ENCODE measurements at places on chromosomes 6 and 20.

DNA sequence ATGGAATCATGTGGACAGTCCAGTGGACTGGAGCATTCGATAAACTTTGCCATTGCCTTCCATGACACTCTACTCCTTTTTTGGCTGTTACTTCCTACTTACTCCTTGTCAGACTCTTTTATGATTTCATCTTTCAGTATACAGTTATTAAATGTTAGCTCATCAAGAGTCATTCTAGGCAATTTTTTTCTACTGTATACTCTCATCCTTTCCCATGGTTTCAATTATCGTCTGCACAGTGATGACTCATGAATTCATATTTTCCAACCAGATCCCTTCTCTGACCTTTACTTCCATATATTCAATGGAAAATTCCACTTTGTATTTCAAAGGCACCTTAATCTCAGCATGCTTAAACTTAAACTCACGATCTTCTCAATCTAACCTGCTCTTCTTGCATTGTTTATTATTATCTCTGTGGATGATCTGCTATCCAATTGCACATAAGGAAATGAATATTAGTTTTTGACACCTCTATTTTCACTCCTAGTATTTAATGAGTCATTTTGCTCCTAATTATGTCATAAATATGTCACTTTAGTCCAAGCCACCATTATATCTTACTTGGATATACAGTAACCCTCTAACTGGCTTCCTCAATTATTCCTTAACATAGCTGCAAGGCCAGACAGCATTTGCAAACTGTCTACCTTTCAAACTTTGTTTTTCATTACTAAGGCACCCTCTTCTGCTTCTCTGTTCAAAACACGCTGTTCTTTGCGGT is 427.5 kb downstream of the PHF3 start:
- DNase-seq, result no peak

DNA sequence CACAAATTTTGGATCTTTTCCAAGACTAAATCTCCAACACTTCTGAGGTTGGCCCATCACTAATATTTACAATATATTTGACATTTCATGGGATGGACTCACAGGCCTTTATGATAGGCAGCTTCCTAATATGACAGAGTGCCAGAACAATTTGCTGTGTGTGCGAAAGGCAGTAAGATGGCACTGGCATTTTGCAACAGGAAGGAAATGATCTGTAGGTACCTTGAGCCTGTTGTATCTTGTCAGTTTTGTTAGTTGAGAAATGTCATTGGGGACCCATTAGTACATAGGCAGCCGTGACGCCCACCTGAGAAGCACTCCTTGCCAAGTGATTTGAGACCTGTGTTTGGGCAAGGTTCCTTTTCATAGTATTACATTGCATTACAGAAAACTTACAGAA is 153.4 kb upstream of the HEY2 start:
- no peak for DNase-seq

- DNase-seq, result no peak
Observed at GRCh38 chr6:28865401-28866204, 58.2 kb downstream of the TRIM27 start.

- DNase-seq, result no peak
Observed at GRCh38 chr6:109424946-109425345, 15.5 kb downstream of the PPIL6 start.

- DNase-seq, result no peak
Observed at GRCh38 chr6:22383016-22383415, 86.2 kb upstream of the PRL start.

GRCh38 chr20:46568570-46569129 is 18.2 kb upstream of the OCSTAMP start:
- no peak for DNase-seq

- no peak for DNase-seq
Observed at GRCh38 chr6:41080621-41081020, 7.8 kb downstream of the NFYA start.

DNA sequence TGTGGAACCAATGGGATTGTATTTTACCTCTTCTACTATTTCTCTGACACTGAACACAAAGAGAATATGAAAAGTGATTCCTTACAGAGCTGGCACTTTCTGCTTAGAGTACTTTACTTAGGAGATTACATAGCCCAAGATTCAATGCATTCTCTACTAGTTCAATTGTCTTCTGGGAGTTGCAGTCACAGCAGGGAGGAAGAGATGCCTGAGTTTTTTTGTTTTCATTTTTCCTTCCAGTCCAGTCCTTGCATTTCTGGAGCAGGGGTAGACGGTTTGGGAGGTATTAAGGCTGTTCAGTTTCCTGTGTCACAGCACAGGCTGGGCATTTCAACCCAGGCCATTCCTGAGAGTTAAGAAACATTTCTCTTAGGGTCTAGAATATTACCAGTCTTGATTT is 42.0 kb upstream of the SLC2A12 start:
- DNase-seq, result no peak

GRCh38 chr20:11453430-11453829 is 464.3 kb upstream of the BTBD3 start:
- no peak for DNase-seq

GRCh38 chr6:501891-502601 is 110.5 kb downstream of the IRF4 start:
- DNase-seq, result no peak

- DNase-seq, result no peak
Observed at GRCh38 chr6:2973676-2974075, 2.3 kb upstream of the SERPINB6 start.

DNA sequence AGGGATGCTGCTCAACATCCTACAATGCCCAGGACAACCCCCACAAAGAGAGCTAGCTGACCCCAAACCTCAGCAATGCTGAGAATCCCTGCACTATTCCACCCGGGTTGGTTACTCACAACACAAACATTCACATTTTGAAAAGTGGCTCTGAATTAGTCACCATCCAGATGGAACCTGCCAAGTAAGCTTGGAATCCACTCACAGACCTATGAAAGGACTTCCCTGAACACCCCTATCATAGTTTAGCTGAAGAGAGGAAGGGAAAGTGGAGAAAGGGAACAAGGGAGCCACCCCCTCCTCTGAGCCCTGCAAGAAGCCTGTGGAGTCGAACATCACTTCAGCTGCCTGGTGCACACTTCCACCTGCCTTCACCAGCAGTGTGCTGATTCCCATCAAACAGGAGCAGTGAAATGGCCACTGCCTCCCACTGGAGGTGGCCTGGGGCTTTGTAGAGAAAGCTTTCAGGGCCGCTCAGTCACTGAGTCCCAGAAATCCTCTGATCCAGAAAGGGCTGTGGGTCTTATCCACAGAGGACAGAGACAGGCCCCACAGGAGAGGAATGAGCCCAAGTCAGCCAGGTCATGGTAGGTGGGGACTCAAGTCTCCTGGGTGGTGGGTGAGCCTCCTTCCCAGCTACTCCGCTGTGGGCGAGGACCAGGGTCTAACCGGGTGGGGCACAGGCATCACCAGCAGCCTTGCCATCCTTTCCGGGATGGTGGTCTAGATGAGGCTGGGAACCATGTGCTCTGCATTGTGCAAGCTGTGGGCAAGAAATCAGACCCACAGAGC is 203.7 kb downstream of the SYNDIG1 start:
- DNase-seq, result no peak

DNA sequence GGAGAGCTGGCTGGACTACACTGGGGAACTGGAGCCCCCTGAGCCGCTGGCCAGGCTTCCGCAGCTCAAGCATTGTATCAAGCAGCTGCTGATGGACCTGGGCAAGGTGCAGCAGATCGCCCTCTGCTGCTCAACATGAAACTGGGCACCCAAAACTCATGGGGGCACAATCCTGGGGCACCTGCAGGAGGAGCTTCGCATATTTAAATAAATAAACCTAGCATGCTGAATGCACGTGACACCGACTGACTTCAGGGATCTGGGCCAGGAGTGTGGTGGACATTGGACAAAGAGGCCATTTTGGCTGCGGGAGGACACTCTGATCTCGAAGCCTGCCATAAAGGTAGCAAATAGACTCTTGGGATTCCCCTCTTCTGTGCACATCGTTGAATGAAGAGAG is 6.8 kb downstream of the SCAND1 start:
- no peak for DNase-seq

GRCh38 chr20:46171909-46172308 is 53.8 kb downstream of the CD40 start:
- DNase-seq, result no peak

DNA sequence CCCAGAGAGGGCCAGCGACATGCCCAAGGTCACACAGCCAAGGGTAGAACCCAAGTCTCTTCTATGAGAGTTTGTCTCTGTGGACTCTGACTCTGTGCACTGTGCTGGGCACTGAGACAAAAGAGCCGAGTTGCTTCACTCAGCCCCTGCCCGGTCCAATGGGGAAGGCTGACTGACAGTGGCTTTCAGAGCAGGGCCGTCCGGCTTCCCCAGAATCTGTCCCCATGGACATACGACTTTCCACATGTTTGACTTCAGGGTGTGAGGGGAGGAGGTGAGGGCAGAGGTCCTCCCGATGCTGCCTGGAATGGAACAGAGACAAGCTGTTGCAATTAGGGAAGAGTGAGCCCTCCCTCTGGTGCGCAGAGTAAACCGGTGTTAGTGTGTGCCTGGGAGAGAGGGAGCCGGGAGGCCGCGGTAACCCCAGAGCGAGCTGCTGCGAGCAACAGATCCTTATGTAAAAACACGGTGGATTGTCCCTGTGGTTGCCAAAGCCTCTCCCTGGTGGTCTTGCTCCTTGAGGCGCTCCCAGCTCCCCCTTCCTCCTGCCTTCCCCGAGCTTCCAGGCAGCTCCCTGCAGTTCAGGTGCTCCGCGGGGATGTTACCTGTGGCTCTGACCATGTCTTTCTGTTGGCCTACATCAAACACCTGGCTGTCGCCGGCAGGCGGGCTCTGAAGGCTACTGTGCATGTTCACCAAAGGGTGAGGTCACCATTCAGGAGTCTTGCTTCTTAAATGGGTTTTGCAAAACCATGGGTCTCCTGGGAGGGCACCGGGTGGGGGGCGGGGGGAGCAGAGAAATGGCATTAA is 672 bp downstream of the SIRPA start:
- DNase-seq, result no peak

- no peak for DNase-seq
Observed at GRCh38 chr6:41269716-41270115, 16.8 kb downstream of the TREM1 start.

DNA sequence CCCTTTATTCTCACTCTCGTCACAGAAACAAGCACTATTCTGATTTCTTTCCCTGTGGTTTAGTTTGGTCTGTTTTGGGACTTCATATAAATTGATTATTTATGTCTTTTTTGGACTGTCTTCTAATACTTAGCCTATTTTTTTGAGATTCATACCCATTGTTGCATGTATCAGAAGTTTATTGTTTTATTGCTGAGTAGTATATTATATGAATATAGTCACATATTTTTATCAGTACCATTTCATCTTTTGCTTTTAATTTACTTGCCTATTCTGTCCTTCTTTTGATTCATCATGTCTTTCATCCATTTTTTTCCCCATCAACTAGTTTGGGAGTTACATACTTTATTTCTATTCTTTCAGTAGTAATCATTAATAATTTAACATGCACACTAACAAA is 112.0 kb downstream of the ID4 start:
- no peak for DNase-seq

DNA sequence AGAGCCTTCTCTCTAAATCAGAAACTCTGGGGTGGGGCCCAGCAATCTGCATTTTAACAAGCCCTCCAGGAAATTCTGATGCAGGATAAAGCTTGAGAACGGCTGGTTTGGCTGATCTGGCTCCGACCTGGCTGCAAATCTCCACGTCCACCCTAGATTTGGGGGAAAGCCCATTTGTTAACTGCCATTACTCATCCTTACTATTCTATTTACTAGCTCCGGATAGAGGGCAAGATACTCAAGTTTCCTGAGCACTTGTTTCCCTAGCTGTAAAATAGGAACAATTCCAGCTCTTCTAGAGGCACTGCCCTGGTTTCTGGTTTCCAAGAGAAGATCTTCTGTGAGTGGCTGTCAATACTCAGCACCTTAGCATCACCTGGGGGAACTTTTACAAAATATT is 44.4 kb downstream of the DAAM2 start:
- DNase-seq, result no peak

GRCh38 chr6:73139681-73140383 is 85.5 kb downstream of the KHDC1L start:
- DNase-seq, result no peak

GRCh38 chr6:20688710-20689500 is 154.6 kb downstream of the CDKAL1 start:
- no peak for DNase-seq

- no peak for DNase-seq
Observed at GRCh38 chr6:105051941-105052471, 95.1 kb downstream of the LIN28B start.

- no peak for DNase-seq
Observed at GRCh38 chr20:32823737-32824588, 4.2 kb downstream of the MAPRE1 start.

DNA sequence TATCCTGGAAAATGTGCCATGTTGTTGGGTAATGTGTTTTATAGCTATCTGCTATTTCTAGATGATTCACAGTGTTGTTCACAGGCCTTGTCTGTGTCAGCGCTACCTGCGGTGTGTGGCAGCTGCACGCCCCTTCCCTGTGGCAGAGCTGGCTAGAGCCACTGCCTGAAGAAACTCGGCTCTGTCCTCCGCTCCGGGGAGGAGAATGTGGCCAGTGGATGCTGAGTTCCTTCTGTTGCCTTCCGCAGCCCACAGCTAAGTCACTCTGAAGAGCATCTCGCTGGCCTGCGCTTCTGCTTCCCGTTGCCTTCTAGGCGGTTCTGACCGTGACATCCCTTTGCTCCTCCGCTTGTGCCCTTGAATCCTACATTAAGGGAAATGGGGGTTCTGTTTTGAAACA is 135.1 kb downstream of the PLG start:
- DNase-seq, result no peak

- no peak for DNase-seq
Observed at GRCh38 chr6:165417278-165417865, 108.0 kb upstream of the C6orf118 start.

- DNase-seq, result no peak
Observed at GRCh38 chr20:18537651-18538050, 29.6 kb upstream of the SMIM26 start.

GRCh38 chr20:49759266-49759950 is 45.7 kb upstream of the B4GALT5 start:
- no peak for DNase-seq

GRCh38 chr20:933029-933428 is 16.9 kb upstream of the ANGPT4 start:
- no peak for DNase-seq

DNA sequence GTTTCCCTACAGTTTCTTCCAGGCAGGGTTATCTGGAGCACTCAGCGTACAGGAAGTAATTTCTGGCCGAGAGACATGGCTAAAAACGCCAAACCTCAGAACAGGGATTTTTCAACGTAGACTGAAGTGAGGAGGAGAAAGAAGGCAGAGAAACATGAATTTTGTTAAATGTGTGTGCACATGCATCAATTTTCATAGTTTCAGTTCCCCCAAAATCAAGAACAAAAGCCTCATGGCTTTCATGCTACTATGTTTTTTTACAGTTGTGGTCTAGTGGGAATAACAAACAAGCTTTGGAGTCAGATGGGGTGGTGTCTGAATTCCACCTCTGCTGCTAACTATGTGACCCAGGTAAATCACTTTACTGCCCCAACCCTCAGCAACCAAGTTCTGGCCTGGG is 4.9 kb downstream of the TOMM34 start:
- no peak for DNase-seq

DNA sequence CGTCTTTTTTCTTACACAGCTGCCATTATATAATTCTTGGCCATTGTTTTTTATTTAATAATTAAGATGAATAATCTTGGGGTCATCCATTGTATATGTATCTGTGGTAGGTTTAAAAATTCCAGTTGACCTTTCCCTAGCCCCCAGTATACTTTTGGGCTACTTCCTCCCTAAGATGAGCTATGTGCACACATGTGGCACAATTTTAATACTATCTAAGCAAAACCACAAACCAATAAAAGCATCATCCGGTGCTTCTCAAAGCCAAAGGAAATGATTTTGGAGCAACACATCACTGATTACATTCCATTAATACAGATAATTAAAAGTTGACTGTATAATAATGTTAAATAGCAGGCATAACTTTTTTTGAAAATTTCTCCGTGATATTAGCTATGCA is 161.2 kb downstream of the ATXN1 start:
- no peak for DNase-seq
